ENCODE measurements at places on chromosomes 4 and X.

DNA sequence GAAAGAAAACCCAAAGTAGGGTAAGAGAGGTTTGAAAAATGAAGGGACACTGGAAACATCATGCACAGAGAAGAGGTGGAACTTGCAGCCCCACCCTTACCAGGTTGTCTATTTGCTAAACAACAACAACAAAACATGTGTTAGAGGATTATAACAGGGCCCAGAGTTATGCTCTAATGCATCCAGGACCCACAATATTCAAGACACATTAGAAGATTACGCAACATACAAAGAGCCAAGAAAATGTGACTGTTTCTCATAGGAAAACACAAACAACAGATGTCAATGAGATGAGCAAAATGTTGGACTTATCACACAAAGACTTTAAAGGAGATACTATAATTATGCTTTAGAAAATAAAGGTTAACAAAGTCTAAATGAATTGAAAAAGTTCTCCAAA is 128.5 kb downstream of the LRBA start:
- no peak for DNase-seq

DNA sequence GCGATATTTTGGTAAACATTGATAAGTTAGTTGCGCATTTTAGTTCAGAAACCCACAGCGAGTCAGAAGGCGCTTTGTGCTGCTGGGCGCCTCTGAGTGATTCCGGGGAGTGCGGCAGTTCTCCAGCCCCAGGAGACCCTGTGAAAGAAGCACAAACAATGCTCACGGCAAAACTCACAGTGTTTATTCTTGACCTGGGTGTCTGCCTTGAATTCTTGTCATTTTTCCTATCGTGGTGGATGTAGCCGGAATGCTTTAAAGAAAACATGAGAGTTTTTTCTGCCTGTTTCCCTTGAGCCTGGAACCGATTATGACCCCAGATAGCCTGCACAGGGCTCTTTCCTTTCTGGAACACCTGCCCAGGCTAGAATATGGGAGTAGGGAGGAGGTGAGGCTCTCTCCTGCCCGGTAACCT is 6.7 kb downstream of the TBL1X start:
- no peak for DNase-seq

DNA sequence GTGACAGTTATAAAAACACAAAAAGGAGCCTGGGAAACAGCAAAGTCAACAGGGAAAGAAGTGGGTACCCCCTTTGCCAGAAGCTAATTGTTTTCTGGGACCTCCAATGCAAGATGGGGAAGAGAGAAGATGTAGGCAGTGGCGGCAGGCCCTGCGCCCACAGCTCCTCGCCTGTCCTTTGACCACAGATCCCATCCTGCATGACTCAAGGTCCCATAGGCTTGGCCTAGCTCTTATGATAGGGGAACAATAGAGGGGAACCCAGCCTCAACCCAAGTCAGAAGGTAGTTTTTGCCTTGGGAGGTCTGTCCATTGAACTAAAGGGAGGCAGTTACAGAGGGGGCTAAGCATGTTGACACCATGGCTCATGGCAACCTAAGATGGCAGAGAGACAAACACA is 14.2 kb downstream of the ZMYM3 start:
- no peak for DNase-seq

GRCh38 chrX:20668550-20668949 is 401.8 kb upstream of the RPS6KA3 start:
- no peak for DNase-seq

- DNase-seq: no peak
These were observed 459.4 kb downstream of the IDS start for GRCh38 chrX:149045645-149046210.

DNA sequence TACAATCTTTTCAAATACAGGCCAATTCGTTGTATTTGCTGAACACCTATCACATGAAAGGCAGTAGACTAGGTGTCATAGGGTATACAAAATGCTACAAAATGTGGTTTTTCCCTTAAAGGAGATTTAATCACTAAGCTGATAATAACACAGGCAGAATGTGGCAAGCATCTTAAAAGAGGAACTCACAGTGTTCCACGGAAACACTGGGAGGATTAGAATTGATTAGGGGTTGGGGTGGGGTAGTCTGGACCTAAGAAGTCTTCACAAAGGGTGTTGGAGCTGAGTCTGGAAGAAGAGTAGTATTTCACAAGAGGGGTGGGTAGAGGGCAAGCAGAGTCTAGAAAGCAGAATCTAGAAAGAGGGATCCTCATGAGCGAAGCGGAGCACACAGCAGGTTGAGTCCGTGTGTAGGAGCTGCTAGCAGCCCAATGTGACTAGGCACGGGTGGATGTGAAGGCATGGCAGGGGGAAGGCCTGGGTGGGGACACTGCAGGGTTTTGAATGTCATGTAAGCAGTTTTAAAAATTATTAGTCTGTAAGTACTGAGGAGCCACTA is 123.6 kb downstream of the MGST2 start:
- DNase-seq: no peak

- no peak for DNase-seq
These were observed 16.4 kb downstream of the MAGEA4 start for GRCh38 chrX:151929126-151929525.

GRCh38 chr4:185504098-185505047 is 30.9 kb downstream of the PDLIM3 start:
- peak; percentile 54 for DNase-seq

- peak; percentile 79 for DNase-seq
These were observed 55.3 kb downstream of the SOD3 start for GRCh38 chr4:24850674-24851073.

GRCh38 chrX:151391722-151392121 is 5.3 kb upstream of the VMA21 start:
- DNase-seq: no peak

GRCh38 chr4:67685532-67685859 is 15.5 kb downstream of the UBA6 start:
- DNase-seq: no peak

GRCh38 chr4:139576219-139576618 is 20.2 kb upstream of the SETD7 start:
- no peak for DNase-seq

DNA sequence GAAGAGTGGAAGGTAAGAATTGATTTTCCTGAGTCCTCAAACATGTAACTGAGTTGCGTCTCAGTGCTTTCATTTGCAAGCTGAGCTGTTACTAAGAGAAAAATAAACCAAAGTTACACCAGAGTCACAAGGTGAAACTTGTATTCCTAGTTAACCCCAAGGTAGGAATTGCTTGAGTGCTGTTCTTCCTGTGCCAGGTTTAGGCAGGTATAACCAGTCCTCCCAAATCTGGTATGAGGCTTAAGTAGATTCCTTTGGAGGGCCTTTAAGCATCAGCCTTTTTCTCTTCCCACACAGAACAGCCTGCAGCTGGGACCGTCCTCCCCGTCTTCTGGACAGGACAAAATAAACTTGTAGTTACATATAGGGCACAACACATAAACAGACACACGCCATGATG is 2.3 kb upstream of the BTC start:
- no peak for DNase-seq

- DNase-seq: peak; percentile 7
These were observed 141.8 kb downstream of the DCHS2 start for GRCh38 chr4:154349829-154350228.

DNA sequence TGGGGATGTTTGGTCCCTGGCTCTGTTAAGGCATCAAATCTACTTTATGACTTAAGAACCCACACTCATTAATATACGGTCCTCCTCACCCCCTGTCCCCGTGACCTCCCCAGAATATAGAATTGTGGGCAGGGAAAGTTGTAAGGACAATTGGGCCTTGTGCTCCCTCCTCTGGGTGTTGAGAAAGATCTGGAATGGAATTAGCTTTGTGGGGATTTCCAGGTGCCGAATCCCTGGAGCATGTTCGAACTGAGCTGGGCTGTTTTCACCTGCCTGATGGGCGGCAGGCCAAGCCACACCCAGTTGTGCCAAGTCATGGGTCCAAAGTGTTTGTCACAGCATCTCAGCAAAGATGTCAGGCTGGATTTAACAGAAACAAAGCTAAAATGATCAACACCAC is 349.3 kb upstream of the KLF3 start:
- no peak for DNase-seq

DNA sequence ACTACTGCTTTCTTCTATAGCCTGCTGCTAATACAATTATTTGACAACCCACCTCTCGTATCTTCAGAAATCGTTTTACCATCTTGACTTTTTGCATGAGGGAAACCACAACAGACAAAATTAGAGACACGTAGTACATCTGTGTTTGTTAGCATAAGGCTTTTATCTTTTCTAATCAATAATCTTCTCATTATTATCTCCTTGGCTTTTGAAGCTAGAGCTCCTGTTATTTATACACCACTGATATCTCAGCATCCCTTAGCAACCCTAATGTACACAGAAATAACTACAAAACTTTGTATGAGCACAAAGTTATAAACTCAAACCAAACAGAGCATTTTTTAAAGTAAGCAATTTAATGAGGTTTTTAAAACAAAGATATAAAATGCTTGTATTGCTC is 39.7 kb downstream of the CORIN start:
- no peak for DNase-seq

DNA sequence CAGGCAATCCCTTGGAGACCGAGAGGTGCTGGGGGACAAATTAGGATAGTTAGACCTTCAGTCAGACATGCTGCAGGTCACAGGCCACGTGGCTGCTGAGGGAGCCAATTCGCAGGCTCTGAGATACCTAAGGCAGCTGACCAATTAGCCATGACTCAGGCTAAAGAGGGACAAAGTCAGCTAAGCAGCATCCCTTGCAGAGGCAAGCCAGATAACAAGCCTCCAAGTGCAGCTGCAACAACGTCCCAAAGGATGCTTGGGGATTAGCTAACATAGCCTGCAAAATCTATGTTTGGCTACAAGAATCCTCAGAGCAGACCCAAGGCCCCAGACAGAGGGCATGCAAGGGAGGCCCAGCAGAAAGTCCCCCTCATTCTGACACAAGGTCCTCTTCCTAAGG is 93.5 kb downstream of the SEL1L3 start:
- no peak for DNase-seq

GRCh38 chr4:75904076-75904475 is 1.8 kb upstream of the PPEF2 start:
- no peak for DNase-seq

DNA sequence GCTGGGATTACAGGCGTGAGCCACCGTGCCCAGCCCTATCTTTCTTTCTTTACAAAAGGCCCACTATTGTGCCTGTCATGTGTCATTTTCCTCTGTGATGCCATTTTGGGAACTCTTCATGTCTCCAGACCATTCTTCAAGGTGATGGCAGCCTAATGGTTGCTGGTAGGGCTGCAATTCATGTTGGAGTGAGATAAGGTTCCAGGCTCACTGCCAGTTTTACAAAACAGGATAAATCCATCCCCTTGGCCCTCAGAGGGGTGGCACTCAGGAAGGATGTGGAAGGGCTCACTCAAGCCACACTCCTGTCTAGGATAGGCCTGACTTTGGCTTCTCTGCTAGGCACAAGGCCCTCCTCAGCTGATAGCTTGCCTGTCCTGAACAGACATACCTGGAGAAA is 3.8 kb downstream of the TCEAL9 start:
- no peak for DNase-seq

DNA sequence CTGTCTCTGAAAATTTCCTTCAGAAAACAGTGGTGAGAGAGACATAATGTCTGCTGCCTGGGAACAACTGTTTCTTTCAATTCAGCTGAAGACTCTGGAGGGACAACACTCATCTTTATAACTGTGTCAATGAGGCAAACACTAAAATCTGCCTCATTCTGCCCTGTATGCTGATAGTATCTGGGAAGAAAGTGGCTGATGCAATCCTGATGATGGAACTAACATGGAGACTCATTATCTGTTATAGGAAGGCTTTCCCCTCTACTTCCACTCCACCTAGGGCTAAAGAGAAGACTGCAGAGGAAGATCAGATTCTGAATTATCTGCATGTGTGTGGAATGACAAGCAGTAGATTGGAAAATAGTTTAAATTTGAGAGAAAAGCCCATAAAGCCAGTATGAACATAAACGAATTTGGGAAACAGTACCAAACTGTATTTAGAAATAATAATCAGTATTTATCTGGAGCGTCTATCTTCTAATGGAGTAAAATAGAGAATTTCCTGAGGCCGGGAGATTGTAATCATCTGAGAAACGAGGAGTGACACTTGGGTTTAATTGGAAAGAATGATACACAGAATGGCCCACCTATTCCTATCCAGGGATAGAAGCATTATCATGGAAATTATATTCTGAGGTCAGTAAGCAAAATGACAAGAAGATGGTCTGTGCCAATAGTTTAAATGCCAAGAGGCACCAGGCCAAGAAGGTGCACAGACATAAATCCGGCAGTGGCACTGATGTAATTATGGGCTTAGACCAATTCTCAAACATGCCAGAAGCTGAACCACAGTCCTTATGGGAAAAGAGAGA is 85.4 kb downstream of the SHISA3 start:
- no peak for DNase-seq

DNA sequence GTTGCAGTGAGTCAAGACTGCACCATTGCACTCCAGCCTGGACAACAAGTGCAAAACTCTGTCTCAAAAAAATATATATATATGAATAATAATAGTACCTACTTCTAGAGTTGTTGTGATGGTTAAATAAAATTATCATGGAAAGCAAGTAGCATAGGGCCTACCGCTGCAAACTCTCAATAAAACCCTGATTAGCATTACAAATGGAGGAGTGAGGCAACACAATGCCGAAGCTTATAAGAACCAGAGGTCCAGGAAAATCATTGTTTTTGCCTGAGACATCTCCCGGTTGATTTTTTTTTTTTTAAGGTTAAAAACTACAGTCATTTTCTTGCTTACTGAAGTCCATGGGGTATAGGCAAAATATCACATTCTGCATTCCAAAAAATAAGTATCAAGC is 185.0 kb upstream of the GALNT7 start:
- no peak for DNase-seq

GRCh38 chr4:98861100-98861884 is 67.6 kb downstream of the EIF4E start:
- no peak for DNase-seq

DNA sequence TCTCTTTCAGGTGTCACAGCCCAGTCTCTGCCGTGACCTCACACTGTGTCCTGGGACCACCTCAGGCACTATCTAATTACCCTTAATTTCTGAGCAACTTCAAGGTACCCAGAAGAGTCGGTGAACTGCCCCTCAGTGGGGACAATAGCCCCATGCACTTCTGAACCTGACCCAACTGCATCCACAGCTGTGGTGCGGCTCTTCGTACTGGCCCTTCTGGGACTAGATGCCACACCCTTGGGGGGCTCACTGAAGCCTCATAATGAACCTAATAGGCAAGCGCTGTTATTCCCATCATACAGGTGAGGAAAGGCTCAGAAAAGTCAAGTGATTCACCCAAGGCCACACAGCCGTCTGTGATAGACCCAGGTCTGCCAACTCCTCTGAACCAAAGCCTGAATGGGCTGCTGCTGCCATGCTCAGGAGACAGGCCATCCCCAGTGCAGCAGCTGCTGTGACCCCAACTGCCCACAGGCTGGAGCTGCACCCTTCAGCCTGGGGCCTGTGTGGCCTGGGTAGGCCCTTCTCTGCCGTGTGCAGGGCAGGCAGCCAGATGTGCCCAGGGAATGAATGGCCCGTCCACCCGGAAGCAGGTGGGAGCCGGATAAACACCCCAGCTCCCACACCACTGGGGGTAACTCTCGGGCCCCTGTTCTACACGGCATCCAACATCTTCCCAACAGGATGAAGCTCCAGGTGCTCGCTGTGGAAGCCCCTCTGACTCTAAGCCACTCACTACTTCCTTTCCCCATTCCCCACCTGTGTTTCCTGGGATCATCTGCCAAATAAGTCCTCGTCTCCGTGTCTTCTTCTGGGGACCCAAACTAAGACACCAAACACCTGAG is 35.9 kb downstream of the HMX1 start:
- no peak for DNase-seq

Measured in AG08396 (cell line).